ENCODE measurements at places on chromosomes 3 and 15.

DNA sequence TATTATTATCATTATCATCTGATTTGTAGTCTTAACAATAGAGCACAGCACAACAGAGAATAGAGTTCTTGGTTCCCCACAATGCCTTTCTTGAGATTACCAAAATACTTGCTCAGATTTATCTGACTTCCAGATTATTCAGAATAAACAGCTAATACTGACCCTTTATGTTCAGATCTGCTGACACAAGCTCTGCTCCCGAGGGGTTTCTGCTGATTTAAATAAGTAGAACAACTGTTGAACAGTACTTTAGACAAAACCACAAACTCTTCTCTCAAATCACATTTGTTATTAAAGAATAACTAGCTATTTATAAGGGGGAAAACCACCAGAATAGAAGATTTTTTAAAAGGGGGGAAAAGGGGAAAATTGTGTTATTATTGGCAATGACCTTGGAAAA is 380.2 kb upstream of the ATP11B start:
- H3K4me3 ChIP-seq, result no peak overlapping the region
- H3K27ac ChIP-seq, result no peak overlapping the region
- no peaks in the 10 kb centered on the region for H3K36me3 ChIP-seq

GRCh38 chr3:56467801-56468183 is 475 bp downstream of the ERC2 start:
- H3K27me3 ChIP-seq, result peaks cover 27% of the 10 kb centered on the region
- H3K36me3 ChIP-seq, result no peaks in the 10 kb centered on the region
- H3K4me3 ChIP-seq, result peak overlapping the region; percentile 49
- DNase-seq, result no peak
- H3K27ac ChIP-seq, result no peak overlapping the region

DNA sequence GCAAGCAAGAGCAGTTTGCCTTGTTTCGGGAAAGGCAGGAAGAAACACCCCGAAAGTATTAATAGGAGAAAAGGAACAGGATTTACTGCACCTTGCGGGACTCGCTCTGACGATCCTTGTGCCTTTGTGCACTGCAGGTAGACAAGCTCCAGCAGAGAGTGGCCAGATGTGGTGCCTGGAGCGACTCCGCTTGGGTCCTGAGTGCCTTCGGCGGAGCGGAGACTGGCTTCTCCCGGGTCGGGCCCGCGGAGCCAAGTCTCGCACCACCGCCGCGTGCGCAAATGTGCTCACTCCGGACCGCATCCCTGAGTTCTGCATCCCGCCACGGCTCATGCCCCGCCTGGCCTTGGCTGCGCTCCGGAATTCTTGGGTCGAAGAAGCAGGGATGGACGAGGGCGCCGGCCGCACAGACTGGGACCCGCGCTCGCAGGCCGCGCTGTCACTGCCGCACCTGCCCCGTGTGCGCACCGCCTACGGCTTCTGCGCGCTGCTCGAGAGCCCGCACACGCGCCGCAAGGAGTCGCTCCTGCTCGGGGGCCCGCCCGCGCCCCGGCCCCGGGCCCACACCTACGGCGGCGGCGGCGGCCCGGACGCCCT is 769 bp downstream of the C2CD4A start:
- peak; percentile 71 for DNase-seq

- H3K27ac ChIP-seq, result no peak overlapping the region
- no peaks in the 10 kb centered on the region for H3K4me1 ChIP-seq
These were observed 61.9 kb downstream of the TNIK start for GRCh38 chr3:171398343-171398742.

DNA sequence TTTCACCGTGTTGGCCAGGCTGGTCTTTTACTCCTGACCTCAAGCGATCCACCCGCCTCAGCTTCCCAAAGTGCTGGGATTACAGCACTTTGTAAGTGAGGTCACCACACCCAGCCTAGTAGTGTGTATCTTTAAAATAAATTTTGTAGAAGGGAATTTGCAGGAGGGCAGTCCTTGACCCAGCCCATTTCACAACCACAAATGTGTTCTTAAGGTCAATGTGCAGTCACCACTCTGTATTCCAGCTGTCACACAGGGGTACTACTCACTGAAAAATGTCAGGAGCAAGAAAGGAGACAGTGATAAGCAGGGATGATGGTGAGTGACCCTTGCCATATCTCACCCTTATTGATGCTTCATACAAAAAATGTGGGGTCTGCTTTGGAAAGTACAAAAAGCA is 98.5 kb downstream of the FRMD5 start:
- no peaks in the 10 kb centered on the region for H3K4me1 ChIP-seq
- H3K27ac ChIP-seq, result no peak overlapping the region
- no peak for DNase-seq
- no peak overlapping the region for H3K4me3 ChIP-seq
- H3K36me3 ChIP-seq, result no peaks in the 10 kb centered on the region
- H3K27me3 ChIP-seq, result peaks cover 5% of the 10 kb centered on the region

GRCh38 chr3:124815781-124816180 is 71.4 kb downstream of the ITGB5 start:
- H3K4me3 ChIP-seq, result no peak overlapping the region
- H3K4me1 ChIP-seq, result peaks cover 24% of the 10 kb centered on the region
- no peaks in the 10 kb centered on the region for H3K27me3 ChIP-seq
- no peak overlapping the region for H3K27ac ChIP-seq
- H3K36me3 ChIP-seq, result no peaks in the 10 kb centered on the region

DNA sequence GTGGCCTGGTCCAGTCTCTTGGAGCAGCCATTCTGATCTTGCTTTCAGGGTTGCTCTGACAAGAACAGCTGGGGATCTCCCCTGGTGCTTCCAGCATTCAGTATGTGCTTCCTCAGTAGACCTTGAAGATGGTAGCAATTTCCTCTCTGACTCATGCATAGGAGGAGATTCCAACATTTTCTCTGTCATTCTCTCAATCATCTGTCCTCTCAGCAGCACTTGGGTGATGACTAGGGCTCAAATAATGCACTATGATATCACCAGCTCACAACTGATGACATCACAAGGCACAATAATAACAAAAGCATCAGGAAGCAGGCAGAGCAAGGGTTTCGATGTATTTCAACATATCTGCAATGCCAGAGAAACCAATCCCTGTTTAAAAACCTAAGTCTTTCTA is 52.7 kb downstream of the NFKBIZ start:
- no peak for DNase-seq
- no peaks in the 10 kb centered on the region for H3K4me1 ChIP-seq
- no peaks in the 10 kb centered on the region for H3K27me3 ChIP-seq
- H3K27ac ChIP-seq, result no peak overlapping the region

GRCh38 chr3:113043686-113044085 is 52.9 kb downstream of the GTPBP8 start:
- no peak overlapping the region for H3K4me3 ChIP-seq
- no peaks in the 10 kb centered on the region for H3K27me3 ChIP-seq
- H3K36me3 ChIP-seq, result no peaks in the 10 kb centered on the region
- H3K27ac ChIP-seq, result no peak overlapping the region
- no peak for DNase-seq

GRCh38 chr3:27357665-27358258 is 11.4 kb downstream of the NEK10 start:
- H3K4me1 ChIP-seq, result no peaks in the 10 kb centered on the region
- no peaks in the 10 kb centered on the region for H3K36me3 ChIP-seq
- H3K27ac ChIP-seq, result no peak overlapping the region

DNA sequence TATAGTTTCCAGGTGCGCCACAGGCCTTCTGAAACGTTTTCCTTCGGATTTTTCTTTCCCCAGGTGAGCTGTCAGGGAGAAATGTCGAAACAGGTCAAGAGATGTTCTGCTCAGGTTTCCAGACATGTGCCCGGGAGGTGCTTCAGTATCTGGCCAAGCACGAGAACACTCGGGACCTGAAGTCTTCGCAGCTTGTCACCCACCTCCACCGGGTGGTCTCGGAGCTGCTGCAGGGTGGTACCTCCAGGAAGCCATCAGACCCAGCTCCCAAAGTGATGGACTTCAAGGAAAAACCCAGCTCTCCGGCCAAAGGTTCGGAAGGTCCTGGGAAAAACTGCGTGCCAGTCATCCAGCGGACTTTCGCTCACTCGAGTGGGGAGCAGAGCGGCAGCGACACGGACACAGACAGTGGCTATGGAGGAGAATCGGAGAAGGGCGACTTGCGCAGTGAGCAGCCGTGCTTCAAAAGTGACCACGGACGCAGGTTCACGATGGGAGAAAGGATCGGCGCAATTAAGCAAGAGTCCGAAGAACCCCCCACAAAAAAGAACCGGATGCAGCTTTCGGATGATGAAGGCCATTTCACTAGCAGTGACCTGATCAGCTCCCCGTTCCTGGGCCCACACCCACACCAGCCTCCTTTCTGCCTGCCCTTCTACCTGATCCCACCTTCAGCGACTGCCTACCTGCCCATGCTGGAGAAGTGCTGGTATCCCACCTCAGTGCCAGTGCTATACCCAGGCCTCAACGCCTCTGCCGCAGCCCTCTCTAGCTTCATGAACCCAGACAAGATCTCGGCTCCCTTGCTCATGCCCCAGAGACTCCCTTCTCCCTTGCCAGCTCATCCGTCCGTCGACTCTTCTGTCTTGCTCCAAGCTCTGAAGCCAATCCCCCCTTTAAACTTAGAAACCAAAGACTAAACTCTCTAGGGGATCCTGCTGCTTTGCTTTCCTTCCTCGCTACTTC is 3.8 kb downstream of the BHLHE40 start:
- H3K36me3 ChIP-seq, result peaks cover 37% of the 10 kb centered on the region
- H3K27me3 ChIP-seq, result no peaks in the 10 kb centered on the region
- DNase-seq, result no peak

DNA sequence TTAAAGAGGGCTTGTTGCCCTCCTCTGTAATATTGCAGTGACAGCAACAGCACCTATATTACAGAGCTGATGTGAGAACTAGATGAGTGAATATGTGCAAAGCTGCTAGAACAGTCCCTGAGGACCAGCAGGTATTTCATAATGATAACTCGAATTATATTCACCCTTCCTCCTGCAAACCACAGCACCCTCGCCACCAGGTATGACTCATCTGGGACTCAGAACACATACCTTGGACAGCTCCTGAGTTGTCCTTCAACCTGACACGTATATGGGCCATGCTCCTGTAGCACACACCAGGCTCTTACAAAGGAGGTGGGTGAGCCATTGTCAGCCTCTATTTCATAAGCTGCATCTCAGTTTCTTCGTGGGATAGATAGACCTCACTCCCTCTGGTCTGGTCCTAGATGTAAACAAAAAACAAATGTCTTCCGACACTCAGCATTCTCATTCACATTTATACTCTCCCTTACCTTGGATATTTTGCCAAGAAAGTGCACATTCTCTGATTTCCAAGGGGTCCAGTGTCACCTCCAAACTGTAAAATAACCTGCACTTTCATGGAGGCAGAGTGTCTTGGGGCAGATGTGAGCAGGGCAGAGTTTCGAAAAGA is 124.5 kb downstream of the TLE3 start:
- no peak overlapping the region for H3K27ac ChIP-seq
- H3K36me3 ChIP-seq, result no peaks in the 10 kb centered on the region
- no peak overlapping the region for H3K4me3 ChIP-seq
- no peak for DNase-seq
- no peaks in the 10 kb centered on the region for H3K4me1 ChIP-seq

DNA sequence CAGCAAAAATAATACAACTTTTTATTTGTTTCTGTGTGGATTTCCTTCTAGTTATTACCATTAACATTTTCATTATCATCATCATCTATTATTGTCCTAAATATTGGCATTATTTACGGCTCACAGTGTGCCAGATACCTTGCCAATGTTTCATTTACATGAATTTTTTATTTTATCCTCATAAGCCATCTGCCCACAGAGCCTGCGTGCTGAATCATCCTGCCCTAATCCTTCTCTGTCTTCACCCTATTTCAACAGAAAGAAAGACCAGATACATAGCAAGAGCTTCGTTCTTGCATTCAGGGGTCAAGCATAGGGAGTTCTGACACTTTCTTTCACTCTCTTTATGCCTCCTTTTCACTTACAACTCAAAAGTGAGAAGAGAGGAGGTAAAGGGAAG is 82.0 kb downstream of the KCNMB2 start:
- peak overlapping the region; percentile 52 for H3K27ac ChIP-seq
- no peaks in the 10 kb centered on the region for H3K4me1 ChIP-seq
- DNase-seq, result no peak
- H3K4me3 ChIP-seq, result peak overlapping the region; percentile 19

DNA sequence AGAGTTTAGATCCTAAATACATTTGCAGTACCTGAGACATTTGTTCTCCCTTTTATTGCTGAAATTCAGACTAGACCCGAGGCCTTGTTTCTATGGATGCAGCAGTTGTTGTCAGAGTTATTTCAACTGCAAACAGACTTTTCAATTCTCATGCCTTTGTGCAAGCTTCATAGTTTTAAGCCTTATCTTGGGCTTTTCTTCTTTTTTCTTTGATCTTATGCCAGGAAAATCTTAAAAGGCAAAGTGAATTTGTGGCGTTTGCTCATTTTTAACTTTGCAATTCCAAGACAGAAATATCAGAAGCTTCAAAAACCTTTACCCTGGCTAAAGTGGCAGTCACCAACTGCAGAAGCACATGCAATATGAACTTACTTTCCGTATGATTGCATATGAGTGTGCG is 576.7 kb downstream of the DIPK2A start:
- no peak for DNase-seq
- no peaks in the 10 kb centered on the region for H3K4me1 ChIP-seq
- H3K27me3 ChIP-seq, result no peaks in the 10 kb centered on the region
- H3K27ac ChIP-seq, result no peak overlapping the region

DNA sequence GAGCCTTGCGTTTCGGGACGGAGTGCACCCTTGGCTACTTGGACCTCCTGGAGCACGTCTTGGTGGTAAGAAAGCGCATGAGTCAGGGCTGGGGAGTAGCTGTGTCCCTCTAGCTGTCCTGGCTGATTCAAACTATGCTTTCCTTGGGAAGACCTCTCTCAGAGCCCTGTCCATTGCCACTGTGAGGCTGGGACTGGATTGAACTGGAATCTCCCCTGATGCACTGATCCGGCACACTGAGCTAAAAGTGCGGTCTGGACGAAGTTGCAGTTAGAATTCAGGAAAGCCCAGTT is 232.6 kb upstream of the TPM1 start:
- H3K4me3 ChIP-seq, result no peak overlapping the region
- no peak overlapping the region for H3K27ac ChIP-seq
- H3K27me3 ChIP-seq, result no peaks in the 10 kb centered on the region
- H3K36me3 ChIP-seq, result peaks cover 7% of the 10 kb centered on the region
- no peaks in the 10 kb centered on the region for H3K4me1 ChIP-seq

- no peaks in the 10 kb centered on the region for H3K36me3 ChIP-seq
- no peaks in the 10 kb centered on the region for H3K4me1 ChIP-seq
- no peak for DNase-seq
- H3K27ac ChIP-seq, result no peak overlapping the region
- no peaks in the 10 kb centered on the region for H3K27me3 ChIP-seq
- H3K4me3 ChIP-seq, result no peak overlapping the region
These were observed 60.5 kb downstream of the SENP2 start for GRCh38 chr3:185646382-185647133.

GRCh38 chr15:42080186-42080918 is 14.0 kb downstream of the PLA2G4D start:
- H3K27ac ChIP-seq, result no peak overlapping the region
- no peak for DNase-seq
- H3K36me3 ChIP-seq, result no peaks in the 10 kb centered on the region
- H3K4me3 ChIP-seq, result no peak overlapping the region
- H3K4me1 ChIP-seq, result peaks cover 13% of the 10 kb centered on the region
